ENCODE measurements at places on chromosomes 1 and 21. TPM values are rescaled to one million over a fixed set of nuclear protein-coding genes. Genes with fewer than 3 reads are reported as not detected.

DNA sequence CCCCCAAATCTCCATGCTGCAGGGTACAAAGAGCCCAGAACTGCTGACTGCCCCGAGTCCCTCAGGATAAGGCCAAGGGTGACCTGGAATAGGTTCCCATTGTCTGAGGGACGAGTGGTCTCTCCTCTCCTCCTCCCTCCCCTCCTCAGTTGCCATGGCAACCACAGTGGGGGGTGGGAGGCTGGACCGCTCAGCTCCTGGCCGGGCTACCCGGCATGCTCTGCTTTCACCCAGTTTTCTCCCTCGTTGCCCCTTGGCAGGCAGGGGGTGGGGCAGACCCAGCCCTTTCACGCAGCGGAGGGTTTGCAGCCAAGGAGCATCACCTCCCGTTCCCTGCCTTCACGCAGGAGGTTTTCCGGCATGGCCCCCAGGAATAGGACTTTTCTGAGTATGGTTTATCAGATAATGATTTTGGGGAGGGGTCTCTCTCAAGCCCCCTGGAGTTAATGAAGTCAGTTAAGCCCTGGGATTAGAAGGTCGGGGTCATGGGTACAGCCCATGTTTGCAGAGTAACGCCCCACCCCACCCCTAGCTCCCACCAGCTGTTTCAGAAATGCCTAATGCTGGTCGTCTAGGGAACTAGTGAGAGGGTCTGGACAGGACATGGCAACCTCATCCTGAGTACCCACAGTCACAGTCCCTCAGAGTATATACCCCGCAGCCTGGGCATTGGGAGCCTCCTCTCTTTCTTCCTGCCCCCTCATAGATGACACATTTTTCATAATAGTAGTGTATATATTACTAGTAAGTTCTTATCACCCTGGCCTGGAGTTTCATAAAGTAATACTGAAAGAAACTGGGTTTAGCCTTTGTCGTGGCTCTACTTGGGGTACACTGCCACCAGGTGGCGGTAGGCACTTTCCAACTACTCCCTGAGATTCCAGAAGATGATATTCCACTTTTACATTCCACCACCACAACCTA lies 20.7 kb downstream of the C1QB start:
- H3K27ac ChIP-seq: no peak overlapping the region

TCHH gene
- not detected for total RNA-seq

GPATCH4 gene
- 24.0 TPM for total RNA-seq

- H3K36me3 ChIP-seq: no peaks in the 10 kb centered on the region
- H3K27me3 ChIP-seq: no peaks in the 10 kb centered on the region
- no peak overlapping the region for H3K4me3 ChIP-seq
- peak overlapping the region; percentile 76 for H3K27ac ChIP-seq
These were observed 449.9 kb downstream of the NUF2 start for GRCh38 chr1:163771637-163772036.

CFAP126 gene
- not detected for total RNA-seq
